Glomerular endothelial cell (primary cell): ENCODE measurements at places on chromosomes 6 and 20. TPM values are rescaled to one million over a fixed set of nuclear protein-coding genes. Genes with fewer than 3 reads are reported as not detected.

Gene LY6G6C
- total RNA-seq = not detected in 2 replicates

DNA sequence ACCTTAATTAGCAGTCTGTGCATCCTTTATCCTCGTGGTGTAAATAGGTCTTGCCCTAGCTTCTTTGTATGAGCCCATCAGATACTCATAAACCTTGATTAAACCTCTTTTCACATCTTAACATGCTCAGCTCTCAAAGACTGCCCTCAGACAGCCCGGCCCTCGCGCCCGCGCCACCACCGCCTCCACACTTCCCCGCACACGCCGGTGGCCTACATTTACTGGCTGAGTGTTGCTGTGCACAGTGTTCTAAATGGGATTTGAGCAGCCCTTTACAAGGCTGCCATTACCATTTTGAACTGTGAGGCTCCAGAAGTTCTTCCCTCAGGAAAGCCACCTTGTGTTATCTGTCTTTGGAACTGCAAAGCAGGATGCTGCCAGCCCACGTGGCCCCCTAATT lies 63.0 kb upstream of the INSM1 start:
- no peak for DNase-seq

Gene LINC00237
- not detected in 2 replicates for total RNA-seq

GRCh38 chr6:111848262-111848812 lies 24.9 kb downstream of the FYN start:
- DNase-seq = no peak

- no peak for DNase-seq
Measured at GRCh38 chr20:58555078-58555765, 40.0 kb upstream of the APCDD1L start.

DNA sequence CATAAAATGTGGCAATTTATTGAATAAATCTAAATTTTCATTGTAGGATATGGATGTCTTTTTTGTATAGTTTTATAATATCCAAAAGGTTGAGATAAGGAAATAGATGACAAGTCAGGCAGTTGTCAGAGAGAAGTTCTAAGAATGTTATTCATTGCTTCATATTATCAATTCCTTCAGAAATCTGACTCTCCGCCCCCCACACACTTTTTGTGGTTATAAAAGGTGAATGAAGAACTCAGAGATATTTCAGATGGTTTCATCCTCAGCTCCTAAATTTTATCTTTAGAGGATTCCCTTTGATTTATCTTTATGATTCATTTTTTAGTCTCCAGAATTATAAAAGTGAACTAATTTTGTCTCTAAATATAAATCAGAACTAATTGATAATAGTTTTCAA lies 136.1 kb upstream of the NOX3 start:
- DNase-seq = no peak

Gene FAM184A
- total RNA-seq = 0.34 and 0.76 TPM in 2 replicates

DNA sequence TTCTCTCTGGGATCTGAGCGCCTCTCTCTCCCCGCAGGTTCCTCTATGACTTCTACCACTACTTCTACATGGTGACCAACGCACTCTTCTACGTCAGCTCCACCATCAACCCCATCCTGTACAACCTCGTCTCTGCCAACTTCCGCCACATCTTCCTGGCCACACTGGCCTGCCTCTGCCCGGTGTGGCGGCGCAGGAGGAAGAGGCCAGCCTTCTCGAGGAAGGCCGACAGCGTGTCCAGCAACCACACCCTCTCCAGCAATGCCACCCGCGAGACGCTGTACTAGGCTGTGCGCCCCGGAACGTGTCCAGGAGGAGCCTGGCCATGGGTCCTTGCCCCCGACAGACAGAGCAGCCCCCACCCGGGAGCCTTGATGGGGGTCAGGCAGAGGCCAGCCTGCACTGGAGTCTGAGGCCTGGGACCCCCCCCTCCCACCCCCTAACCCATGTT lies 36.3 kb upstream of the MRGBP start:
- DNase-seq = no peak
